ENCODE measurements at places on chromosomes 6 and 20.

- no peak for DNase-seq
These were observed 4.1 kb downstream of the TPBG start for GRCh38 chr6:82367704-82368103.

GRCh38 chr6:161010418-161010817 lies 18.8 kb downstream of the MAP3K4 start:
- DNase-seq = no peak

DNA sequence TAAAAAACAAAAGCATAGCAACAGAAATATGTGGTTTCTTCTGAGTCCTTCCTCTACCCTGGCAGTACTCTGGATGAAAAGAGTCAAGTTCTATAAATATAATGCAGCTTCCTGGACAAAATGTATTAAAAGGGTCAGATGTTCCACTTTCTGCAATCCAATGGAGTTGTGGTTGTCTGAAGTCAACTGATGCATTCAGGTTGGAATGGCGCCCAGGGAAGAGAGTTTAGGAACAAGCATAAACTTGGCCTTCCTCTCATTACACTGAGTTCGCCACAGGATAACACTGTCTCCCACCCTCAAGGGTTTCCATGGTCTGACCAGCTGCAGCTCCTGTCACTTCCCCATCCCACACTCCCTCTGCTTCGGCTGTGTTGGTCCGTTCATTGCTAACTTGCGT lies 66.4 kb downstream of the PLEKHG1 start:
- no peak for DNase-seq

- DNase-seq = no peak
These were observed 23.5 kb downstream of the TAF4 start for GRCh38 chr20:62042025-62042820.

- DNase-seq = no peak
These were observed 27.0 kb downstream of the RPRD1B start for GRCh38 chr20:38060536-38060935.

DNA sequence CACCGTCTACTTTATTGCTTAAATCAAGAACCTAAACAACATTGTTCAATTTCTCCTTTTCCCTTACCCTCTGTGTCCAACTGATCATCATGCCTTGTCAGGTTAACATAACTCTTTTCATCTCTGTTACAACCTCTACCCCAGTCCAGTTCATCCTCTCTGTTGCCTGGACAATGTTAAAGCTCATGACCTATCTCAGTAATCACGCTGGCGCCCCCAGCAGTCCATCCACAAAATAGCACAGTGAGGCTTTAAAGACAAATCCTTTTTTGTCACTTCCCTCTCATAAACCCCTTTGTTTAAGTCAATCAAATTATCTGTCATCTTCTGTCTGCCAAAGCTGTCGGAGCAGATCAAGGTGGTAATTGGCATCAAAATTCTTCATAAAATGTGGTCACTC lies 140.1 kb downstream of the QKI start:
- no peak for DNase-seq

GRCh38 chr6:30769853-30770524 lies 25.6 kb upstream of the IER3 start:
- no peak for DNase-seq

DNA sequence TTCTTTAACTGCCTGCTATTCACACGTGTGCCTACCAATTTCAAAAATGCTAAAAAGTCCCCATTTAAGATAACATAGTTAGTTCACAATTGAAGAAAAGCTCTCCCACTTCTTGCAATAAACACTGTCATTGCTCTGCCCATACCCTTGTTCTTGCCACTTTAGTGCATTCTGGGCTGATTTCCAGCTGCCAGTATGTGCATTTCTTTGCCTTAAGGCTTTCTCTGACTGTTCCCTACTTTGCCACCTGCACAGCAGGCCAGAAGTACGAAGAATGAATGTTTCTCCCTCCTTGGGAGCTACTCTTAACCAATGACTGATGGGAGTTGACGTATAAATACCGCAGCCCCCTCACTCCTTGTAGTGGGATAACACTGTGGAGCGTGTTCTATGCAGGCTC lies 16.0 kb upstream of the ATRN start:
- no peak for DNase-seq

DNA sequence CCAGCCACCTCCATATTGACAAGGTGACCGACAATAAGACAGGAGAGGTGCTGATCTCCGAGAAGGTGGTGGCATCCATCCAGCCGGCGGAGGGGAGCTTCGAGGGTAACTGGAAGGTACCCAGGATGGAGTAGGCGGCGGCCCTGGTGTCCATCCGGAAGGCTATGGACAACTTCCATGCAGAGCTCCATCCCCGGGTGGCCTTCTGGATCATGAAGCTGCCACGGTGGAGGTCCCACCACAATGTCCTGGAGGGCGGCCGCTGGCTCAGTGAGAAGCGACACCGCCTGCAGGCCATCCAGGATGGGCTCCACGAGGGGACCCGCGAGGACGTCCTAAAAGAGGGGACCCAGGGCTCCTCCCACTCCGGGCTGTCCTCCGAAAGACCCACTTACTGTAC lies 17.0 kb downstream of the DEFB115 start:
- DNase-seq = no peak

GRCh38 chr20:12311094-12311865 lies 393.6 kb downstream of the BTBD3 start:
- DNase-seq = no peak

GRCh38 chr6:156727715-156728385 lies 49.3 kb upstream of the ARID1B start:
- DNase-seq = no peak

DNA sequence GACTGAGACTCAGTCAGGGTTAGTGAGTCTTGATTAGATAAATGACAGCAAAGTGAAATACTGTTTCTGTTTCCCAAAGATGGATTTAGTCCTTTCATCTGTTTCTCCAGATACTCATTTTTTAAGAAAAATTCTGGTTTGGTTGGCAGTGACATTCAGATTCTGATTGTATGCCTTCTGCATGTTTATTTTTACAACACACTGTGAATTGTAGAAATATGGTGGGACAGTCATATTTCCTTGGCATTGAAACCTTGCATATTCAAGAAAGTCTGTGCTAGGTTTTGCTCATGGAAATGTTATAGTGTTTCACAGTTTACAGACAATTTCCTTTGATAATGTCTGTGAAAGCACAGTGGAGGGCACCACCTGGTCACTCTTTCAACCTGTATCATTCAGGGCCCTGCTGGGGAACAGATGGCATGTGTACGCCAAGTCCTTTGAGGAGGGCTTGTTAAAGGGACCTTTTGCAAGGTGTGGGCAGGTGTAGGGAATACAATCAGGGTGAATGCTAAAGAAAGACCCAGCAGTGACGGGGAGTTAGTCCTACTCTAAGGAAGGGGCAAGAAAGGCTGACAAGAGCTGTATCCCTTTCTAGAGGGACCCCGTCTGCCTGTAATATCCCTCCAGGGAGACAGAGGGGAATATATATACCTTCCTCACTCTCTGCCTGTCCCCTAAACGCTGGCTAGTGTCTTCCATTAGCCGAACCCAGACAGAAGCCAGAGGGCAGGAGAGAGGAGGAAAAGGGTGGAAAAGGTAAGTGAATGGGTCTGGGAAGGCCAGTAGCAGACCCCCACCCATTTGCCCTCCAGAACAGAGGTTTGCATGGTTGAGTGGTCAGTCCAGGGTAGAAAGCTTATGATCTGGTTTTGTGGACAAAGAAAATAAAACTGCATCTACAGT lies 10.2 kb downstream of the PLCB4 start:
- DNase-seq = no peak

DNA sequence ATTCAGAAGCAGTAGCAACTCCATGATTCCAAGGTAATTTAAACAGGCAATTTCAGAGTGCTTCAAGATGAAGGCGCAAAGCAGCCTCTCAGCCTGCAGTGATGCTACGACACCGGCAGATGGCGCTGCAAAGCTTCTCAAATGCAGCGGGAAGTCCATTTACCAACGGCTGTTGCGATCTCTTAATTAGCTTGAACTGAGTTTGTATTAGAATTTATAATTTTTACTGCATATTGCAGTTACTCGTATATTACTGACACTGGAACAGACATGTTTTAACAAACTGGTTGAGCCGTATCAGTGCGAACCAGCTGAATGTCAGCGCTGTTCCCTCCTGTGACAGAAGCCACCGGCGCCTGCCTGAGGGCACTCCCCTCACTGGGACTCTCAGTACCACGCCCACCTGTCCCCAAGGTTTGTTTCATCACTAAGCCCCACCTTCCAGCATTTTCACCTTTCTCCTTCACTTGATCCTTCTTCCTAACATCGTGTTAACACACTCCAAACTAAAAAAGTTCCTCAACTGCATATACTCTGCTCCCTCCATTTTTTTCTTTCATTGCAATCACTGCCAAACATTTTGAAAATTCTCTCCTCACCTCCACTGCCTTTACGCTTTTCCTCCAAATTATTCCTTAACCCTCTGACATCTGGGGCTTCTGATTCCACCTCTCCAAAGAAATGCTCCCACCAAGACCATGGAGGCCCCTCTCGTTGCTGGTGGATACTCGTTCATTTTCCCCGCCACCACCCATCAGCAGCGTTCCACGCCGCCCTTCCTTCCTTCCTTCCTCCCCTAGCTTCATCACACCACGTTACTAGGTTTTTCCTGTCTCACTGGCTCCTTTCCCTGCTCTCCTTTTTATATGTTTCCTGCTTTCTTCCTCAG lies 14.5 kb downstream of the GNL1 start:
- DNase-seq = peak; percentile 64

- DNase-seq = no peak
These were observed 20.8 kb downstream of the ADGRG6 start for GRCh38 chr6:142322504-142323198.

- DNase-seq = no peak
These were observed 74.6 kb downstream of the ATG5 start for GRCh38 chr6:106250953-106251352.

- no peak for DNase-seq
These were observed 15.1 kb upstream of the SNRPB2 start for GRCh38 chr20:16714751-16715150.

DNA sequence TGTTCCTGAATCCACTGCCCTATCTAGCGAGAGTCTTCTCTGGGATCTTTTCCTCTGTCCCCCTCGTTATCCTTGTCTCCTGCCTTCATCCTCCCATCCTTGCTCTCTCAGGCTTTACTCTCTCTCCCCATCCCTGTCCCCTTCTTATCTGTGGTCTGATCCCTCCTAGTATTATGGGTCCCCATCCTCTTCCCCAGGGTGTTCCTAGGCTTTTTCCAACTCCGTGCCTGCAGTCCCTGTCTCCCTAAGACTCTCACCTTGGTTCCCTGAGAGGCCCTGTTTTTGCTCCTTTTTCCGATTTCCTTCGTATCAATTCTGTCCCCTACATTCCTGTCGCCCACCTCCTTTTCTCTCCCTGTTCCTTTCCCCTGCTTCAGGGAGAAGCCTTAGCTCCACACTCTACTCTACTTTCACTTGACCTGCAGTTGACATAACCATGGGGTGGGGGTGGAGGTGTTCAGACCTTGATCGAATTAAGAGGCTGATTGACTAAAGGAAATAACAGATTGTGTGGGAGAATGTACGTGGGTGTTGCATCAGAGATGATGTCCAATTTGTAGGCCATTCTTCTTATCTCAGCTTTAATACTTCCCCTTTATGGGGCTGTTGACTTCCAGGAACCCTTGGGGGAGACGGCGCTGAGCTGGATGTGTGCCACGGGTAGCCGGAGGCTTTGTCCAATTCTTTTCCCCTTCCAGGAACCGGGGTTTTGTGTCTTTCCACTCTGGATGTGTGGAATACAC lies 905 bp downstream of the PPARD start:
- DNase-seq = no peak

- DNase-seq = no peak
These were observed 51.9 kb upstream of the GNRH2 start for GRCh38 chr20:2991532-2991931.

DNA sequence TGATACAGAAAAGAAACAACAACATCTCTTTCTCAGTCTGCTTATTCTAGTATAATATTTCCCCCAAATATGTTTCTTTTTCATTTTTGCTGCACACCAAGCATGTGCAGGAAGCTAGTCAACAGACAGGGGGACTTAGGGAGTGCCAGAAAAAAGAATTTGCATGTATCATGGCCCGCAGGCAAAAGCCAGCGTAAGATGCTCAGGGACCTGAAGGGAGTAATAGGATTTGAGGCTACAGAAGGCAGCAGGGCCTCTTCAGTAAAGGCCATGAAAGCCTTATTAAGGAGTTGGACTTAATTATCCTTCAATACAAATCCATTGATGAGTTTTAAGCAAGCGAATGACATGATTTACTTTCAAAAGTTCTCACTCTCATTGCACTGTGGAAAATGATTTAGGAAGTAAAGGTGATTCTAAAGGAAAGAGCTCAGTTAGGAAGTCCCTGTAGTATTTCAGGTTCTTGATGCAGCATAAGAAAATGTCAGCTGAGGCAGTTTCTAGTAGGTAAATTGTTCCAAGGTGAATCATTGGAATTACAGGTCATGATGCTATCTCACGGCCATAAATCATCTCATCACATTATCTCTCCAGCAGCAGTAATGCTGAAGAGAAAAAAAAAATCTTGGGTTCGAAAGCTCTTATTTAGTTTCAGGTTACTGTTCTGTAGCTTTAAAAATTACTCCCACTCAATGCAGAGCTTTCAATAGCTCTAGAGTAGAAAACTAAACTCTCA lies 94.8 kb downstream of the PTCHD4 start:
- no peak for DNase-seq

DNA sequence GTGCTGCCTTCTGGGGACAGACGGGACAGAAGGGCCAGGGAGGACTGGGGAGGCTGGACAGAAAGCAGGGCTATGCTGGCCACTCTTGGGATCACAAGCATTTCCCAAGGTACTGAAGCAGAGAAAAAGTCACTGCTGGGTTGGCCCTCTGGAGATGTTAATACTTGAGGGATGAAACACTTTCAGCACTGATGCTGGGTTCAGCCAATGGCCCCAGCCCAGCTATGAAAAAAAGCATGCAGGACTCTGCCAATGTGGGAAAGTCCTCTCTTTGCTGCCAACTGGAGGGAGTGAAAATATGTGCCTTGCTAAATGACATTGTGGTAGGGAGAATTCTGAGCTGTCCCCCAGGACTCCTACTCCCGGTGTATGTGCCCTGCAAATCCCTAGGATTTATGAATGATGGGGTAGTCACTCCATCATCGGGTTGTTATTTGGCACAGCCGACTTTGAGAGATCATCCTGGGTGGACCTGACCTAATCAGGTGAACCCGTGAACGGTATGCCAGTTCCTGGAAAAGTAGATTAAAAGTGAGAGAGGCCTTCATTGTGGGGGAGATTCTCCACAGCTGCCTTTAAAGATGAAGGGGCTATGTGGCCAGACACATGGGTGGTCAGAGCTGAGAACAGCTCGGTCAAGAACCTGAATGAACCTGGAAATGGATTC lies 119.9 kb upstream of the TRAF3IP2 start:
- DNase-seq = no peak

GRCh38 chr6:139666284-139666683 lies 291.8 kb upstream of the CITED2 start:
- no peak for DNase-seq

DNA sequence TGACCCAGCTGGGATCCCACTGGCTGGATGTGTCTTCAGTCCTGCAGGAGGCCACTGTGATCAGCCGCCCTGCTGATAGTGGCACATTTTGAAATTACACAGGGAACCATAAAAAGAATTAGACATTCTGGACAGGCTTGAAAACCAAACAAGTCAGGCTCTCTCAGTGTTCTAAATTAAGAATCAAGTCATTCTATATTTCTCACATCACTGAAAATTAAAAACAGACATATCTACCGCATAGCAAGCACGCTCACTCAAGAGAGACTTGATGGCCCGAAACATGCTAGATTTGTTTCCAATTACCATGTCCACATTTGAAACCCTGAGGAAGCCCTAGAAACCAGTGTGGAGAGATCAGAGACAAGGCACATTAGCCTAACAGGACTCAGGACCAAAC lies 57.7 kb downstream of the NFATC2 start:
- no peak for DNase-seq
